Prostate gland (tissue), 2 donors: ENCODE measurements at places on chromosomes 5 and 9.
A peak's percentile ranks its signal among the peaks of the same experiment; 100 is the strongest.

- no peak for DNase-seq
Observed at GRCh38 chr9:109477258-109478050, 20.7 kb downstream of the PTPN3 start.

DNA sequence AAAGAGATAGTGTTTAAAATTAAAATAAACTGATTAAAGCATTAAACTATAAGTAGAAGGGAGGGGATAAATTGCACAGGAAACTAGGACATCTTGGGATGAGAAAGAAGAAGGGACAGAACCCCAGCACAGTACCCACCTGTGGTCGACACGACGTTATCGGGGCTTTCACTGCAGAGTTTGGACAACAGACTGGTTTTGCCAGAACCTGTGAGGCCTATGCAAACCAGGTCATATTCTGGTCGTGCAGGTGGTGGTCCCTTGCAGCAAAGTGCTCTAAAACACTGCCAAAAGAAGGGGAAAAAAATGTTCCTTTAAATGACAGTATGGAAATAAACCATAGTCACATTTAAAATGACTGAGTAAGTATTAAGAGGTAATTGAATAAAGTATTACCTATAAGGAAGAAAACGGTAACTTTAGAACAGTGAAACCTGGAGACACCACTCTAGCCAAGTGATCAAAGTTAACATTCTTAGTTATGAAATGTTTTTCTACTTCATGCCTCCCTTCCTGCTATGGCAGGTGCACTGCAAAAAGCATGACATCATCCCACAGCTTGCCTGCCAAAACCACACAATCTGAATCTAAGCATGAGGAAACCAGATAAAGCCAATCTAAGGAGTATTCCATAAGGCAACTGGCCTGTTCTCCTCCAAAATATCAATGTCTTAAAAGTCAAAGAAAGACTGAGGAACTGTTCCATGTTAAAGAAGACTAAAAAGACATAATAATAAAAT, 138.6 kb downstream of the ARL15 start:
- no peak for DNase-seq

- no peak for DNase-seq
Observed at GRCh38 chr5:76617675-76618074, 5.5 kb downstream of the F2RL2 start.

- no peak for DNase-seq
Observed at GRCh38 chr9:82242285-82242963, 253.9 kb downstream of the SPATA31D1 start.

DNA sequence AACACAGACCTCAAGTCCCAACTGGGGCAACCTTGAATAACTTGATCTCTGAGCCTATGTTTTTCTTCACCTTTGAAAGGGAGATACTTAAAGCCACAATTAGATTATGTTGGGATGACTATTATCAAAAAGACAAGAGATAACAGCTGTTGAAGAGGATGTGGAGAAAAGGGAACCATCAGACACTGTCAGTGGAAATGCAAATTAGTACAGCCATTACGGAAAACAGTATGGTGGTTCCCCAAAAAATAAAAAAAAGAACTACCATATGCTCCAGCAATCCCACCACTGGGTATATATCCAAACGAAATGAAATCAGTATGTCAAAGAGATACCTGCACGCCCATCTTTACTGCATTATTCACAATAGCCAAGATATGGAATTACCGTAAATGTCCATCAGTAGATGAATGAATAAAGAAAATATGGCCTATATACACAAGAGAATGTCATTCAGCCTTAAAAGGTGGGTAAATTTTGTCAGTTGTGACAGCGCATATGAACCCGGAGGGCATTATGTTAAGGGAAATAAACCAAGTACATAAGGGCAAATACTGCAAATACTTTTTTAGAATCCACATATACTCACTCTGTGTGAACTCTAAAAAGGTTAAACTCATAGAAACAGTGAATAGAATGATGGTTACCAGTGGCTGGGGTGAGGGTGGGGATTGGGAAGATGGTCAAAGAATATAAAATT, 12.7 kb downstream of the FAT2 start:
- DNase-seq, result no peak

- no peak for DNase-seq
Observed at GRCh38 chr9:95733741-95734666, 141.5 kb upstream of the ERCC6L2 start.

GRCh38 chr5:120749737-120750136, 285.6 kb downstream of the PRR16 start:
- no peak for DNase-seq

GRCh38 chr9:129696944-129697655, 31.7 kb downstream of the PRRX2 start:
- no peak for DNase-seq

DNA sequence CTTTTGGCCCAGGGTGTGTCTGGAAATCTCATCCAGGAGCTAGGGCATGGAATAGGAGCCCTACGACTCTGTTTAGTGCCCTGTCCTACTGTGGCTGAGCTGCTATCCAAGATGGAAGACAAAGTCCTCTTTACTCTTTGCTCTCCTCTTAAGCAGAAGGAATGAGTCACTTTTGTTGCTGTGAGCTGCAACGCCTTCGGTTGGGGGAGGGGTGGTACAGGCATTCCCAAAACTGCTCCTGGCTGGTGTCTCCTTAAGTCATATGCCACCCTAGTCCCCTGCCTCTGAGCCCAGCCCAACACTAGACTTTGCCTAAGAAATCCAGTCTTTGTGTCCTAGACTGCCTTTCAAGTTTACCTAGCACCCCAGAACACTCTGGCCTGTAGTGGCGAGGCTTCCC, 99.9 kb downstream of the PRR16 start:
- no peak for DNase-seq

DNA sequence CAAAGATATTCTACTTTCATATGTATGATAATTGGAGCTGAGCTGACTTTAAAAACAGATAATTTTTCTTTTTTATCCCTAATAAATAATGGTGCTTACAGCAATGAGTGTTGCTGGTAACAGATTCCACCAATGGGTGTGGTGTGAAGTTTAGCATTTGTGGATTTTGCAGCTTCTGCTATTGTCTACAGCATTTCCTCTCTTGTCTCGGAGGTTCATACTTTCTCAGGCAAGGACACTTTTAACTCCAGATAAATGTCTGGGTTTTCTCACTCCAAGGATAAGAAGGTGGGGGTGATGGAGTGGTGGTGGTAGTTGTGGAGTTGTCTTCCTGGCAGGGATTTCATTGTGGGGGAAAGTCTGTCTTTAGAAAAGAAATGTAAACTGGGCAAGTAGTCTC, 120.0 kb upstream of the CDKN2B start:
- no peak for DNase-seq

GRCh38 chr5:141834331-141834730, 43.9 kb downstream of the PCDH1 start:
- DNase-seq, result no peak

GRCh38 chr9:126114850-126115460, 211.7 kb upstream of the MVB12B start:
- no peak for DNase-seq

DNA sequence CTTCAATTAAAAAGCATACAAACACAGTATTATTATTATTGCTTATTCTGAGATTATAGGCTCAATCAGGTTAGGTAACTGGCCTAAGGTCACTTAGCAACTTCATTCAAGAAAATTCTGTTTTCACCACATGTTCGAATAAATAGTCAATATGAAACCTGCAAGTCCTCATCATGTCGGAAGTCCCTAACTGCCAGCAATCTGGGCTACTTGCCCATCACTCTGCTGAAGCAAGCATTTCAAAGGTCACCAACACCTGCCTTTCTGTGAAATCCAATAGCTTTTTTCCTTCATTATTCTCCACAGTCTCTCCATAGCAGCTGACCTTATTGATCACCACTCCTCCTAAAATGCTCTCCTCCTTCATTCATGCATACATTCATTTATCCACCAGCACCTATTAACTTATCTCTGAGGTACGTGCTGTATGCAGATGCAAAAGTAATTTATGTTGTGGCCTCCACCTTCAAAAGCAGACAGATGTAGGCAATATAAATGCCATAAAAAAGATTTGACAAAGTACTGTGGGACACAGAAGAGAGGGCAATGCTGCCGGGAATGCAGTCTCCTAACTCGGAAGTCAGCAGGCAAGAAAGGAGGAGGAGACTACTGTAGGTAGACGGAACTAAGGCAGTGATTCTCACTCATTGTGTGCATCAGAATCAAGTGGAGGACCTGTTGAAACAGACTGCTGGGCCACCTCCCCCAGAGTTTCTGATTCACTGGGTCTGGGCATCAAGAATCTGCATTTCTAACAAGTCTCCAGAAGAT, 310.9 kb downstream of the BNC2 start:
- no peak for DNase-seq

DNA sequence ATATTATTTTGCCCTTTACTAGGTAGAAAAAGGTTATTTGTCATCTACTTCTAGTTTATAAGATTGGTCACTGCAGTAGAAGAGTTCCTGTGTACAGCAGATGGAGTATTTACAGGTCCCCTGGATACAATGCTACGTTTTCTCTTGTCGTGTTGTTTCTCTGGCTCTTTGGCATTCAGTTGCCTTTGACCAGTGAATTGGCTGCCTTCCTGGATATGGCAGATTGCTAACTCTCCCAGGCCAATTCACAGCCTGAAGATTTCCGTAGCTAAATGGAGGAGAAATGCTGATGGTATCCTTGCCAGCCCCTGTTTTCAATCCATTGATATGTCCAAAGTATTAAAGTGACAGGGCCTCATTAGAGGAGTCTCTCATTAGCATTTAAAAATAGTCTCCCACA, 32.5 kb upstream of the GNAQ start:
- DNase-seq, result no peak

GRCh38 chr9:135600296-135600817, 38.8 kb downstream of the PAEP start:
- DNase-seq, result no peak

GRCh38 chr5:53276825-53277224, 167.3 kb upstream of the MOCS2 start:
- DNase-seq, result no peak

DNA sequence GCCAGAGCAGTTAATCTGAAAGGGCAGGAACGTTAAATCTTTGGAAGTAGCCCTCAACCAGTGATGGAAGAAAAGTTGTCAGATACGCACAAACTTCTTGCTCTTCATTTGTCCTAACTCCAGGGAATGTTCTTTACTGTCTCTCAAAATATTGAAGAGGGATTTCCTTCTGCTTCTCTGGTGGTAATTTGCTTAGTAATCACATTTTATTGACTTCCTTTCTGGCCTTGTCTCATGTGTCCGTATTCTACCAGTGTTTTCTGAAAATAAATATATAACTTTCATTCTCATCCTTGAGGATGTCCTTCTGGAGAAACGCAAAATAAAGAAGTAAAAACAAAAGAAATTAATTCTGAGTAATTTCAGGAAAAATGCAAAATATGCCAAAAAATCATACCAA, 282.1 kb downstream of the CYLC2 start:
- DNase-seq, result no peak

GRCh38 chr9:107484117-107484723, 5.3 kb downstream of the KLF4 start:
- DNase-seq, result peak; percentile 62

GRCh38 chr5:140295414-140295813, 7.5 kb downstream of the PFDN1 start:
- peak; percentile 16 for DNase-seq

DNA sequence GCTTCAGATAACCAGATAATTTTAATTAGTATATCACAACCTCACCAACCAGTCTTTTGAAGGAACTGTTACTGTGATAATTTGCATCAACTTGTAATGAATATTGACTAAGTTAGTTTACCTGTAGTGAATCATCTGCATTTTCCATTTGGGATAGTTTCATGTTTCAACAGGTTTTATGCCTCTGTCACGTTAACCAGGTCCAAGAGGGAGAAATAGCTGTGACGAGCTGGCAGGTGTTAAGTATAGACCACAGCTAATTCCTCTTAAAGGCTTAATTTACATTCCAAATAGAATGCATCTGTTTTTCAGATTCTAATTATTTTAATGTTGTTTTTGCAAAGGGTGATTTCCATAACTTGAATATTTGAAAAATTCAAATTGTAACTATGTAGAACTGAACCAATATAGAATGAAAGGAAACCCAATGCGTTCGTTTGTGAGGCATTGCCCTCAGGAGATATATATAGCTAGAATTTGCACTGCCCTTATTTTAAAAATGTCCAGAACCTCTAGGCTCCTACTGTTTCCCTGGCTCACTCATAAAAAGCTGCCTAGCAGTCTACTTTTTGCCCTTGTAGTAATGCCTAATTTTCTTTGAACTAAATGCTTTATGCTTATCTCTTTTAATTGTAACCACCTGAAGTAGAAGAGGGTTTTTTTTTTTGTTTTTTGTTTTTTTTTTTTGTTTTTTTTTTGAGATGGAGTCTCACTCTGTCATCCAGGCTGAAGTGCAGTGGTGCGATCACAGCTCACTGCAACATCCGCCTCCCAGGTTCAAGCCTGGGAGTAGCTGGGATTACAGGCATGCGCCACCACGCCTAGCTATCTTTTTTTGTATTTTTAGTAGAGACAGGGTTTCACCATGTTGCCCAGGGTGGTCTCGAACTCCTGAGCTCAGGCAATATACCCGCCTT, 270.5 kb downstream of the SMARCA2 start:
- DNase-seq, result no peak

- no peak for DNase-seq
Observed at GRCh38 chr9:8855046-8855445, 1055.5 kb upstream of the DMAC1 start.

GRCh38 chr9:74443036-74443750, 53.9 kb upstream of the RORB start:
- no peak for DNase-seq

GRCh38 chr5:116970318-116970717, 395.7 kb upstream of the SEMA6A start:
- no peak for DNase-seq

DNA sequence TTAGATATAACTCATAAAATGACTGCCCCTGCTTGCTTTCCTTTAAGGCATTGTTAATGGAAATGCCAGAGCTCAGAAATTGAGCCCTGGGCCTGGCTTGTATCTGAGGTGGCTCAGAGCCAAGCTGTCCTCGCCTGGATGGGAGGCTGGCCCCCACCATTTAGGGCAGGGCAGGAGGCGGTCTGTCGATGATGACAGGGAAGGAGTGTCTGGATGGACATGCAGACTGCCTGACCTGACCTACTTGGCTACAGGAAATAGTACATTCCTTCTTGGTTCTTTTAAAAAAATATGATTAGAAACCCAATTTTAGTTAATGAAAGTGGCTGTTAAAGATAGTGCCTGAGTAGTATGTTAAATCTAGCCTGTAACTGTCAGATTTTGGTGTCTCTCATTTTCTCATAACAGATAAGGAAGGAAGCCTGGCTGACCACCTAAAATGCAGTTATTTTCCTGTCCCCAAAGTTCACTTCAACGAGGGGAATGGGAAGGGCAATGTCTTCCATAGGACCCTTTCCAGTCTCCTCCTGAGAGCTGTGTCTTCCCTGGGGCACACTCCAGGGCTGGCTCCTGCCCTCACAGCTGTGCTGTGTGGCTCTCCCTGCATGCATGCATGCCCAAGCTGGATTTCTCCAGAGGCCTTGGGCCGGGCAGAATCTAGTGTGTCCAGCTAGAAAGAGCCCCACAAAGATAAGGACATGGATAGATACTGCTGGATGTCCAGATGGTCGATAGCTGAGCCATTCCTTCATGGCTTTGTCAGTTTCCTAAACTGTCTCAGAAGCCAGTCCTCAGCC, 42.3 kb downstream of the MACROH2A1 start:
- DNase-seq, result peak; percentile 24

GRCh38 chr5:133399247-133399891, 213.0 kb downstream of the FSTL4 start:
- DNase-seq, result no peak
